ENCODE measurements at places on chromosomes 6 and 20.

DNA sequence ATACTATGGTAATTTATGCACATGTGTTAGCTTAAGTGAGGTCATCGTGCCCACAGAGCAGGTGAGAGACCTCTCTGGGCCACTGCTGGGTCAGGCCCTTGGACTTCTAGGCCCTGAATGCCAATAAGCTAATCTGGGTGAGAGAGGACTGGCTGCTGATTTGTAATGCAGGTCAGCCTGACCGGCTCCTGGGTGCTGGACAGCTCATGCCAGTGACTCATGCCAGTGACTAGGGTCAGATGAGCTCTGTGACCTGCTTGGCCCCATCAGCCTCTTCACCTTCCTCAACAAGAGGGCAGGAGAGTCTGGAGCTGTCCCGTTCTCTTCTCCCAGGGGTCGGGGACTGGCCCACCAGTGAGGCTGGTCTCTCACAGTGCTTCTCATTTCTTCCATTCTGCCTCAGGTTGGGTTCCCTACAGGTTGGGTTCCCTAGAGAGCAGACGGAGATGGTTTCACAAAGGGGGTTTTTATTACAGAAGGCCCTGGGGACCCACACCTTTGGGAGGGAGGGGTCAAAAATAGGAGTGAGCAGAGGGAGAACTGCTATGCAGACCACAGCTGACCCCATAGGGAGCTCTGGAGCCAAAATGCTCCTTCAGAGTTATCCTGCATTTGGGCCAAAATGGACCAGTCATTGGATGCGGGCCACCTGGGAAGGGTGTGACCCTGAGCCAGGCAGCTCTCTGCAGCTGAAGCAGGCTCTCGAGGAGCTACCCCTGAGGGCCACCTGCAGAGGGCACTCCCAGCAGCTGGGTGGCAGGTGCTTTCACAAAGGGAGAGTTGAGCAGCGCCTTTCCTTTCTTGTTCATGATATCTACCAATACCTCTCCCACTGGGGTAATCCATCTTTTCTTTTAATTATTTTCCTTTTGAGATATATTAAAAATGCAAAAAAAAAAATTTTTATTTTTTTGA lies 2.2 kb upstream of the OXT start:
- no peak for DNase-seq

- no peak for DNase-seq
These were observed 51.6 kb downstream of the EYA2 start for GRCh38 chr20:46946181-46946624.

DNA sequence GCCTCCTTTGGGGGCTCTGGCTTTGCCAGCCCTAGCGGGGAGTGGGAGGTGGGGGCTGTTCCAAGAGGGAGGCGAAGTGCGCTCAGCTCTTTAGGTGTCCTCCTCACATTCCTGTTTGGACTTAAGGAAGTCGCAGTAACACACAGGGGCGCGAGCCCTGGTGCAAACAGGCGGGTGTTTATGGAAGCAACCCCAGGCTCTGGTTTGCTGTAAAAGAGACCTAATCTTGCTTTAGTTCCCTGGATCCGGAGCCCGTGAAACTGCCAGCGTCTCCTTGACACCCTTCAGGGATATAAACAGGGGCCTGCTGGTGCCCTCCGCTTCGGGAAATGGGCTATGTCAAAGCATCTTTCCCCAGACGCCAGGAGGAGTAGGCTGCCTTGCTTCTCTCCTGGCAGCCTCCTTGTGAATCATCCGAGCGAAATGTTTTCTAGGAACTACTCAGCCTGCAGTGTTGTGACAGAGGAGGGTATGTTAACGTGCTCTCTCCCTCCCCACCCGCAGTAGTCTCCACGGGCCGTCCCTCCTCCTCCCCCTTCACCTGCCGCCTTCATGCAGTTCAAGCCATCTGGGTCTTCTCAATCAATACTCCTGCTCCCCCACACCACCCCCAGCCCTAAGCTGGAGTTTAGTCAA lies 168.0 kb upstream of the LRFN2 start:
- no peak for DNase-seq

- DNase-seq: no peak
These were observed 21.4 kb upstream of the GMDS start for GRCh38 chr6:2266841-2267240.

GRCh38 chr20:8082025-8082424 lies 50.0 kb upstream of the PLCB1 start:
- DNase-seq: no peak

- no peak for DNase-seq
These were observed 66.9 kb downstream of the COL19A1 start for GRCh38 chr6:69933239-69933638.

DNA sequence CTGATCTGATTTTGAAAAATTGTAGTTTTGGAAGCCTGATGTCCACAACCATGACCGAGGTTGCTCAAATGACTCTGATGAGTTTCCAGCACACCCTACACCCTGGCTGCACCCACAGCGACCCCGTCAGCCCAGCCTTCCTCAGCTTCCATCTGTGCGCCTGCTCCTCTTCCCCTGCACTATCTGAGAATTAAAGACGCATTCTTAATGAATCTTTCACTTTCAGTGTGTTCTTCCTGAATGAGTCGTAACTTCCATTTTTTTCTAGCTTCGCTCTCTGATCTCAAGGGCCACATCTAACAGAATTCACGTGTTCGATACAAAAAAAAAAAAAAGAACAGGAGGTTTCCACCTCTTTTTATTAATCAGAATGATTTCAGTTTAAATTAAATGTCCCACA lies 21.3 kb upstream of the RREB1 start:
- no peak for DNase-seq

- DNase-seq: no peak
These were observed 2.2 kb upstream of the TUBB2B start for GRCh38 chr6:3229566-3230178.

Measured in osteocyte (in vitro differentiated cells).